Hematopoietic multipotent progenitor cell treated with erythropoietin and hydrocortisone succinate and interleukin-3 and kit ligand, for 4 days (in vitro differentiated cells): ENCODE measurements at places on chromosomes 7 and 10.

DNA sequence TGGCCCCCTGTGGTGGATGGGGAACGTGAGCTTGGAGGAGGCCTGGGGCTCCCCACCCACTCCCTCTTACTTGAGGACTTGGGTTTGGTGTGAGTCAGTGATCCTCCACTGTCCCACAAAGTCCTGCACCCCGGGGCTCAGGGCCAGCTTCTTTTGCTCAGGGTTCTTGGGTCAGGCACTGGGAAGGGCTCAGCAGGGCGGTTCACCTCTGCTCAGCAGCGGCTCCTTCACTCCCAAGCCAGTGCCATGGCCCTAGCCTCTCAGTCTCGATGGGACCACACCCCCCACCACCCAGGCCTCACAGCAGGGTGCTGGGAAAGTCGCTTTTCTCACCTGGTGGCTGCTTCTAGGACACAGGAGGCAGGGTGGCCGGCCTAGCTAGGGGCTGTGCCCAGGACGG is 59.1 kb downstream of the ELFN1 start:
- DNase-seq, result no peak

- peak; percentile 76 for DNase-seq
Observed at GRCh38 chr7:36784991-36785940, 61.0 kb upstream of the AOAH start.

DNA sequence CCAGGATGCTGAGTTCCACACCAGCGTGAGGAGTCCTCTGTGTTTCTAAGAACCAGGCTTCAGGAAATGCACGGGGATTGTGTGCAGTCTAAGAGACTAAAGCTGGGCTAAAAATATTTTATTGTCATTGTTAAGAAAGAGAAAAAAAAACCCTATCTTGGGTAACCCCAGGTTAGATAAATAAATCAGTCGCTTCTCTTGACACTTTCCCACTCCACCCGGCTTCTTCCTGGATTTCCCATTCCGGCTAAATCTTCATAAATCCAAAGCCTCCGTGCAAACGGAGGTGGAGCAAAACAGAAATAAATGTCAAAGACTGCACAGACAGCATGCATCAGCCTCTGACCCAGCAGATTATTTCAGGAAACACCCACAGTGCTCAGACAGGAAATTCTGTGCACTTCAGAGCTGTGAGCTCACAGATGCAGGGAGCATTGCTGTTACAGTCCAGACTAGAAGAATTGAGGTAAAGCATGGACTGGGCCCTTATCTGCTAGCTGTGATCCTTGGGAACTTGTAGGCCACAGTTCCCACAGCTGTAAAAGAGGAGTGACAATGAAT is 44.8 kb upstream of the GRID1 start:
- peak; percentile 68 for DNase-seq

DNA sequence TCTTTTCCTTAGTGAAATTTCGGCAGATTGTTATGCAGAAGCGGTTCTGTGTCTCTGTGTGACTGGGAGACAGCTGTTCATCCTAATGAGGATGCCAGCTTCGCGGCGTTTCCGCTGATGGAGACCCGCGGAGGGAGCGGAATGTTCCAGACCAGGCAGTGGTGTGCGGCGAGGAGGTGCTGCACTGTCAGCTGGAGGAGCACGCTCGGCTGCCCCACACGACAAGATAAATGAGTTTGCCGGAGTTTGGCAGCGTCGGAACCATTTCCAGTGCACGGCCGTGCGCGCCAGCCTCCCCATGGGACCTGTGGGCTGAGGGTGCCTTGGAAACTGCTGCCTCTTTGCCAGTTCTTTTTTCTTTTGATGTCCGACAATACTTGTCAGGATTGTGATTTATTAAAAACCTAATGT is 64.6 kb downstream of the WDR37 start:
- no peak for DNase-seq

DNA sequence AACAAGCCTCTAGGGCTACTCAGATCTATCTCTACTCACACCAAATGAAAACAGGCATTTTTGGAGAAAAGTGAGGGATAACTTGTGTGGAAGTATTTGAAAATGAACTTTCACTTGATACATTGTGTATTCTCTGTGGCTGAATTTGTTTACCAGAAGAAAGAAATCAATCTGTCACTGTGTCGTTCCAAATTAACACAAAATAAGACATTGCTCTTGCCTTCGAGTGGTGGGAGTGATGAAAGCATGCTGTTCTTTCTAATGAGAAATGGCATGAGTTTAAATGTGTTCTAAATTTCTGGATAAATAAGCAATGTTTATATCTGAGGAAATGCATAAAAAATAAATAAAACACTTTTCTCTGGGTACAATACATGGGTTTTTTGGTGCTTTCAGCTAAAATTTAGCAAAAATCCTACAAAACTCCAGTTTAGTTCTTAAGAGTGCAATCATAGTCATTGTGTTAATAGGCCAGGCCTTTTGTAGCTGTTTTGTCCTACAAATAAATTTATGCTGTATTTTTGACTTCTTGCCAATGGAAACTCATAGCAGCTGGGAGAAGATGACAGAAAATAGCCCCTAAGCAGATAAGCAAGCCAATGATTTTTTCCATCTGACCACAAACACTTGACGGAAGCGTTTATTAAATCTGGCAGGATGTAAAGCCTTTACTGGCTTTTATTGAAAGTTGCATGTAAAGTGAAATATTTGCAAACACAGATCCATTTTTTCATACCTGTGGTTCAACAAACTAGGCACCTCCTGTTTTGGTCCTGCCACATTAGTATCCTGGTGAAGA is 1064.1 kb upstream of the GHITM start:
- no peak for DNase-seq

- DNase-seq, result no peak
Observed at GRCh38 chr10:120963594-120964220, 112.5 kb downstream of the WDR11 start.

GRCh38 chr7:55477781-55478374 is 94.4 kb downstream of the VOPP1 start:
- no peak for DNase-seq

DNA sequence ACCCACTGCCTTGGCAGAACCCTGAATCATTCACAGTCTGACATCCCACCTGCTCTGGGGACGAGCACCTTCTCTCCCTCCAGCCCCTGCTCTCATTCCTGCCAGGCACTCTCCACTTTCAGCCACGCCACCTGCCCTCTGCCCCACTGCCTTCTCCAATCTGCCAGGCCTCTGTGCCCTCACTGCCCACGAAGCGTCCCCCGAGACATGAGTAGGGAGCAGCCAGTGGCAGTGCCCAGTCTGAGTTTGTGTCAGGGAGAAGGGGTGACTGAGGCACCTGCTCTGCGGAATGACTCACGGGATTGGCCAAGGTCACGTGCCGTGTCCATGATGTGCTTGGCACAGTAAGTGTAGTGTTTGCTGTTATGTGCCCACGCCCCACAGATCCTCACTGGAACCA is 215.2 kb upstream of the PPP2R2D start:
- no peak for DNase-seq

GRCh38 chr10:77289790-77290189 is 347.8 kb downstream of the KCNMA1 start:
- no peak for DNase-seq

- DNase-seq, result no peak
Observed at GRCh38 chr7:95011995-95012394, 104.6 kb downstream of the PPP1R9A start.

GRCh38 chr10:99172128-99172738 is 63.4 kb downstream of the HPSE2 start:
- DNase-seq, result peak; percentile 80

DNA sequence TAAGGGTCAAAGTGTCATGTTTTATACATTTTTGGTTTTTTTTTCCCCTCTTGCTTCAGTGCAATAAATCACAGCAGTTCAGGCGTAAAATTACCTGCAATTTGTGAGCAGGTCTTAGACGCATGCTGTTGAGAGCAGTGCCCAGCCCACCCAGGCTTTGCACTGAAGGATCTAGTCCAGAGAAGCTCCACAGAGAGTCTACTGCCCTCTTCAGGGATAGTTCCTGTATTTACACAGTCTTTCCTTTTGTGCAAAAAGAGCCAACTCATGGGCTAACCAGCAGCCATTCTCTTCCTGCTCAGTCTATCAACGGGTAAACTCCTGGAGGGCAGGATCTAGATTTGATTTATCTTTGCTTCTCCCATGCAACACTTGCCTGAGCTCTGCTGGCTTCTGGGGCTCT is 82.2 kb upstream of the NAMPT start:
- peak; percentile 66 for DNase-seq

- no peak for DNase-seq
Observed at GRCh38 chr10:110094786-110095185, 87.0 kb downstream of the ADD3 start.

DNA sequence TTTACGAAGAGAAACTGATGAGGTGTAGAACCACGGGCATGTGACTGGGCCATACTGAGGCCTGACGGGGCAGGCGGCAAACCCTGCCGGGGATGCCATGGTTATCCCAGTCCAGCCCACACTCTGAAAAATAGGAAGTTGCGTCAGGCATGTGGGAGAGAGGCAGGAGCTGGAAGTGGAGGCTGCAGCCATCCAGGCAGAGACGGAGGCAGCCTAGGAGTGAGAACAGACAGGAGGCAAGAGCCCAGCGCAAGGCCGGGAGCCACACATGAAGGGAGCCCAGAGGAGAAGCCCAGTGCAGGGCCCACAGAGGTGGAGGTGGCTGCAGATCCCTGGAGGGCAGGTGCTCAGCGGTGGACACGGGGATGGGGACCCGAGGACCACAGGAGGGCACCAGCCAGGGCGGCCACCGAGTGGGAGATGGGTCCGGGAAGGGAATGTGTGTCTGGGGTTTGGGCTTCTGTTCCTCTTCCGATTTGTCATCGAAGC is 175.2 kb upstream of the PPP2R2D start:
- no peak for DNase-seq

DNA sequence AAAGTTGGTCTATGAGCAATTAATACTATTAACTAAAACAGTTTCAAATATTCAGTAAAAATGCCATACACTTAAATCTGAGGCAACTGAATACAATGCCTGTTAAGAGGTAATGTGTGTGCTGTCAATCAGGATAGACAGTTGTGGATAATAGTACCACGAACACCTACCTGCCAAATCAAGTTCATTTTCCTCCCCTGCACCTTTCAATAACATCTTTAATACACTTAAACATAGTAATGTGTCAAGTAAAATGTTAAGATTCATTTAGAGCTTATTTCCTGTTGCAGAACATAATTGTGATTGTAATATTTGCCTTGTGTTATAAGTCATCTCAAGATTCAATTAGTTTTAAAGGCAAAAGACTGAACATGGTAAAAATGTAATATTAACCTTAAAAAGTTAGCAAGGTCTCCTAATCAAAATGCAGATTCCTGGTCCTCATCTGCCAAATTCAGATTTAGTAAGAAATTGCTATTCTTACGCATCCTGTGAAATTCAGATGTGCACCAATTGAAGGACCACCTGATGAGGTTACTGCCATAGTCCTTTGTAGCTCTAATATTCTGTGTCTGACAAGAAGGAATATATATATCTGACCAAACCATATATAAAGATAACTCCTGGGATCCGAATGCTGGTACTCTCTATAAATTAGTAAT is 37.1 kb downstream of the COL1A2 start:
- no peak for DNase-seq

GRCh38 chr7:41416208-41416595 is 286.7 kb downstream of the INHBA start:
- no peak for DNase-seq

DNA sequence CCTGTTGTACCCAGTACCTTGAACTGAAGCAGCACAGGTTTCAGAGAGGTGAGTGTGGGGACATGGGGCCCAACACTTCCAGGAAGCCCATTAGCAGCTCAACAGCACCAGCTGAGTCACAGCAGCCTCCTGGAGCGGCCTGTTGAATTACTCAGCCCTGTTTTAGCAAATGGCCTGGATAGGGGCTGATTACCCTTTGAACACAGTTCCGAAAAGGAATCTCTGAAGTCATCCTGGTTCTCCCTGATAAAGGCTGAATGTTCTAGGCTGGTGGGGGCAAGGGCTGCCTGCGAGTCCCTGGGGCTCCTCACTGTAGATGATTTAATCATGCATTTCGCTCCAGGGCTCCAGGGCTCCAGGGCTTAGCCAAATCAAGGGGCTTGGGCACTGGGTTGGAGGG is 287.5 kb downstream of the GRID1 start:
- DNase-seq, result no peak

DNA sequence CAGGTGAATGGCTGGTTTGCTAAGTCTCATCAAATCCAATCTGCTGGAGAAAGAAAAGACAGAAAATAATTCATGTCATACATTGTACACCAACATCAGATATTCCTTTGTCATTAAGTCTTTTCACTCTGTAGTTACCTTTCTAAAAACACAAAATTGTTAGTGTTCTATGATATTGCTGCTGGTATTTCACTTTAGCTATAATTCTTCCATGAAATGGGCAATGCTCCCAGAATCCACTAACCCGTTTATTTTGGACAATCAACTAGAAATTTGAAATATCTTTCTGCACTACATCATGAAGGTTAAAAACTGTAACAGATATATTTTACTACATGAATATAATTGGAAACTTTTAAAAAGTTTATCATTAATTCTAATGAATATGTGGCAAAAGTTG is 181.3 kb downstream of the C7orf25 start:
- DNase-seq, result no peak

DNA sequence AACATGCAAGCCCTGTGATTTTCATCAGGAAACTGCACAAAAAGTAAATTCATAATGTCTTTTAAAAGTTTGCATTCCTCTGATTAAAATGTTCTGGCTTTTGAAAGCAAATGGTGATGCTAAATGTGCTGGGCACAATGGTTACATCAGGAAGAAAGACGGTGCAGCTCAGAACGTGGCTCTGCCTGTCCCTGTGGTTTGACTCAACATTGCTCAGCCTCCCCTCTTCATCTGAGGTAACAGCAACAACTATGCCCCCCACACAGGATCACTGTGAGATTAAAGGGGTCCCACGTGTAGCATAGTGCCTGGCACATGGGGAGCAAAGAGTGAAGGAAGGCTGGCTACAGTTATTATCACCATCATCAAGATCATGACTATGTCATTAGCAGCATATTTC is 44.0 kb downstream of the PARD3 start:
- no peak for DNase-seq
